Stimulated activated CD4-positive, alpha-beta T cell treated with anti-CD3 and anti-CD28 coated beads, TNF-alpha, amount 100 ng/mL, for 24 hours (primary cell): ENCODE measurements at places on chromosomes 5 and 9.

DNA sequence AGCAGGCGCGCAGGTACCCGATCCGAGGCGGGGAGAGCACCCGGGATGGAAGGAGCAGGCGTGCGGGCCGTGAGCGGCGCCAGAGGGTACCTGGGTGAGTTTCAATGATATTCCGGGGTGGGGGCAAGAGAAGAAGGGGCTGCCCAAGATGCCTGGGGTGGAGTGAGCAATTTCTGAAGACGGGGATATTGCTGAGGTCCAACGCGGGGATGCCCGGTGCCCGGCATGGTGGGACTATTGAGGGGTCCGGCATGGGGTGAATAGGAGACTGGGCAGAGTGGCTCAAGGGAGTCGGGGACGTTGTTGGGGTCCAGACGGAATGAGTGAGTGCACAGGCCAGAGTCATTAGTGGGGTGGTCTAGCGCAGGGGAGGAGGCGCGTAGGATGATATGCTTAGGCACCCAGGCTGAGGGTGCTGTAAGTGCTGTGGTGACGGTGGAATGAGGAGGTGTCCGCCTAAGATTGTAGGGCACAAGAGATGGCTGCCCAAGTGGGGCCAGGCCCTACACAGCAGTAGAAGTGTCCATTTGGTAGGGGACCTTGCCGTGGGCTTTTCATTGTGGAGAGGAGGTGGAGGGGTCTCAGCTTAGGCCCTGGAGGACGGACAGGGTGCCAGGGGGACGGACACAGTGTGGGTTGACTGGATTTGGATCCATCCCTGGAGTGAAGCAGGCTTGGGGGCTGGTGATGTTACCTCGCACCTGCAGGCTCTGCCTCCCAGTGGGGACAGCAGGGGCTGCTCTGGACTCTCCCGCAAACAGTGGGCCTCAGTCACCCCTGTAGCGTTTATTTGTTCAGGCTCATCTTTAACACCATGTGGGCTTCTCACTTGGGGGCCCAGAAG is 719 bp downstream of the MIGA2 start:
- DNase-seq: no peak

DNA sequence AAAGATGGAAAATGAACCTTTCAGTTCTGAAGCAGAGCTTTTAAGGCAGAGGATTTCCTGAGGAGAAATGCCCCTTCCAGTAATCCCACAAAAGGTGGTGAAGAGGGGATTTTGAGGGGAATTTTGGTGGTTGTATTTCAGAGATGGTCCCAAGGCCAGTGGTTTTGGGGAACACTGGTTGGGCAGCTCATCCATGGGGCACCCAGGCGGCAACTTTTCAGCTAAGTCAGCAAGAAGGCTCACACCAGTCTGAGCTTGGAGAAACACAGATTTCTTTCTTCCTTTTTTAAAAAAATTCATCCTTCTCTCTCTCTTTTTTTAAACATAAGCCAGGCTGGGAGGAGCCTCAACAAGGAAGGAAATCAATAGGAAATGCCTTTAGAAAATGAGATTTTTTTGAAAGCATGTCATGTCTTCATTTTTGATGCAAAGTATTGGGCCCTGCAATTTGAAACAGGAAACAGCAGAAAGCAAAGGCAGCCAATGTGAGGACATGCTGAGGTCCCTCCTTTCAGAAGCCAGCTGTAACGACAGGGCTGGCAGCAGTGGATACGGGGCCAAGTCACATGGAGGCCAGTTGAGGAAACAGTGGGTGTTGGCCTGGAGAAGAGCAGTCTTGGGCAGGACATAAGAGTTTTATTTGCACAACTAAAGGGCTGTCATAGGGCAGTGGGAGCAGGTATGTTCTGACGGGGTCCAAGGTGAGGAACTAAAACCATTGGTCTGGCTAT is 155.3 kb upstream of the KLF4 start:
- DNase-seq: no peak

GRCh38 chr9:127215268-127216209 is 49.0 kb upstream of the GARNL3 start:
- no peak for DNase-seq

- no peak for DNase-seq
These were observed 218.3 kb upstream of the ZNF462 start for GRCh38 chr9:106644661-106645060.
